CMK (cell line): ENCODE measurements at places on chromosomes 11 and 22.

GRCh38 chr22:50046481-50047245, 11.4 kb downstream of the TTLL8 start:
- DNase-seq, result no peak

DNA sequence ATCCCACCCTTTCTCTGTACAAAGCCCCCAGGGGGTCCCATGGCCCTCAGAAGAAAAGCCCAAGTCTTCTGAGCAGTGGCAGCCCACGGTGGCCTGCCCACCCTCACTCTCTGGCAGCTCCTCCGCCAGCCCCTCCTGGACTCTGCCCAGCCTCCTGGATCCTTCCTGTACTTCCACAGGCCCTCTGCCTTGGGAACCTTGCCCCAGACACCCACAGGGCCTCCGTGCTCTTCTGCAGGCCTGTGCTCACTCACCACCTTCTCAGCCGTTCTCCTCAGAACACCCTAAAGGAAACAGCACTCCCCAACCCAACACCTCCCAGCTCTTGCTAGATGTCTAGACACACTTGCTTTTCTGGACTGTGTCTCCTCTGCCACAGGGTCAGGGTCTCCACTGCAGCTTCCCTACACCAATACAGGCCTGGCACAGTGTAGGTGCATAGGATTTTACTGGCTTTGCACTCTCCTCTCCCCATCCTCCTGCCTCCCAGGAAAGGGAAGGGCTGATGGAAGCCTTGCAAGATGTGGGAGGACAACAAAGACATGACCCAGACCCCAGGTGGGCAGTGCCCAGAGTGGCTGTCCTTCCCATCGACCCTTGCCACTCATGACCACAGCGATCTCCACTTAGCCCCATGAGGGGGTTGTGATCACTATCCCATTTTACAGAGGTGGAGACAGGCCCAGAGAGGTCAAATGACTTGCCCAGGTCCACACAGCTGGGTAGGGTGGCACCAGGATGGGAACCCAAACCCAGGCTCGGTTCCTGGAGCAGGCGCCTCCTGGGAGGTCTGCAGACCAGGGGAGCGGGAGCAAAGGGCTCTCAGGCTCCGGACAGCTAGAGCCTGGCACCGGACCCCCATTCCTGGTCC, 2.0 kb downstream of the SCARF2 start:
- no peak for DNase-seq

DNA sequence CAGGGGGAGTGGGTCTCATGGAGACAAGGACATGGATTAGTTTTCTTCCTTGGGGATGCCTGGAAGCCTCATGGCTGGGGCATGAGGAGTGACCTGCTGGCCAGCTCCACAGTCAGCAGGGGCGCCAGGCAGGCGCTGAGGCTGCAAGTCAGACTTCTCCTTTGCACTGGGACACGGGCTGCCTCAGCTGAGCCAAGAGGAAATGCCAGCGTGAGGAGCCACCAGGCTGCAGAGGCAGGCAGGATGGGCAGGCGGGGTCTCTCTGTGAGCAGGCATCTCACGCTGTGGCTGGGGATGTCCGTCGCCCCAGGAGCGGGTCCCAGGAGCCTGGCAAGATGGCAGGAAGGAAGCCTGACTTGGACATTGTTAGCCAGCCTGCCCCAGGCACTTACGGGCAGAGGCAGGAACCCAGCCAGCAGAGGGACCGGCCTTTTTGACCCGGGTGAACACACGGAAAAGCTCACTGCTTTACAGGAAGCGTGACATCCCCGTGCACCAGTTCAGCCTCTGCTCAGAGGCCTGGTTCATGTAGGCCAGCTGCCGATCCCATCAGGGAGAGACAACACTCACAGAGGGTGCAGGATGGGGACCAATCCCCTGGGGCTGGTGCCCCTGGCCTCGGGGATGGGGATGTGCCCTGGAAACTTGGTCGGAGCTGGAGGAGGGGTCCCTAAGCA, 10.2 kb downstream of the GNB1L start:
- no peak for DNase-seq

- DNase-seq, result no peak
Observed at GRCh38 chr11:44305470-44306051, 4.4 kb downstream of the ALX4 start.

GRCh38 chr11:27423125-27423524, 49.5 kb downstream of the LGR4 start:
- no peak for DNase-seq

DNA sequence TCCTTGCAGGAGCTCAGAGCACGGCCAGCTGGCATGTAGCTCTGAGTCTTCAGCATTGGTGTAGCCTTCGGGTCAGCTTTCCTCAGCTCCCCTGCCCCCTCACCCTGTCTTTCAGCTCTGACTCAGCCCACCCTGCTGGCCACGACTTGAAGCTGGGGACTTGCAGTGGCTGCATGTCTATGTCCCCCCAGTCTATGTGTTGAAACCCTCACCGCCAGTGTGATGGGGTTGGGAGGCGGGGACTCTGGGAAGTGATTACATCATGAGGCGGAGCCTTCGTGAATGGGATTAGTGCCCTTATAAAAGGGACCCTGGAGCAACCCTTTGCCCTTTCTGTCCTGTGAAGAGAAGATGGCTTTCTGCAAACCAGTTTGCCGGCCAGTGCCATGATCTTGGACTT, 111.1 kb downstream of the CTTN start:
- DNase-seq, result no peak

- no peak for DNase-seq
Observed at GRCh38 chr11:95148938-95149337, 59.3 kb downstream of the ENDOD1 start.

GRCh38 chr11:35746356-35747153, 84.0 kb downstream of the TRIM44 start:
- DNase-seq, result no peak

GRCh38 chr22:40314041-40314440, 32.3 kb upstream of the ADSL start:
- DNase-seq, result no peak

DNA sequence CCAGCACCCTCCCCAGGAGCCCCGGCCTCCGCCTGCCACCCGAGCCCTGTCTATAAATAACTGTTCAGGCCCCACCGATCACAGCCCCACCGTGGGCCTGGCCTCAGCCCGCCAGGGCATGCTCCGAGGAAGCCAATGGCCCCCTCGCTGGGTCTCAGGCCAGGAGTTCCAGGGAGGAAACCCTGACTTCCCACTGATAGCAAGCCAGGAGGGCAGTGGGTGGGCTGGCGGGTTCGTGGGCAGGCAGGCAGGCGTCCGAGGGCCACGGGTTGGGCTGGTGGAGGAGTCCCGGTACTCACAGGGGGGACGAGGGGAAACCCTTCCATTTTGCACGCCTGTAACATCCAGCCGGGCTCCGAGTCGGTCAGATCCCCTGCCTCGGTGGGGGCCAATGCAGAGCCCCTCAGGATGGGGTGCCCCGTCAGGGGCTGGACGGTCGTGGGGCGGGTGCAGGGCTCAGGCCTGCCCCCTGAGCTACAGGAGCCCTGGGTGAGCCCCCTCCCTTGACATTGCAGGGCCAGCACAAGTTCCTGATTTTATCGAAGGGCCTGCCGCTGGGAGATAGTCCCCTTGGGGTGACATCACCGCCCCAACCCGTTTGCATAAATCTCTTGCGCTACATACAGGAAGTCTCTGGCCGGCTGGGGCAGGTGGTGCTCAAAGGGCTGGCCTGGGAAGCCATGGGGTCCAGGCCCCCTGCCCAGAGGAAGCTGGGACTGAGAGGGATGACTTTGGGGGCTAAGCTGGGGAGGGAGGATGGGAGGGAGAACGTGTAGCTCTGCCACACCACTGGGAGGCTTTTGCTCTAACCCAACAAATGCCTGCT, at the start of gene SPI1:
Gene SPI1, minus strand, starts transcription at position 538 of the 826 bp plus-strand sequence. Its CDS starts 194 bp downstream, at position 344.
- DNase-seq, result peak; percentile 91

DNA sequence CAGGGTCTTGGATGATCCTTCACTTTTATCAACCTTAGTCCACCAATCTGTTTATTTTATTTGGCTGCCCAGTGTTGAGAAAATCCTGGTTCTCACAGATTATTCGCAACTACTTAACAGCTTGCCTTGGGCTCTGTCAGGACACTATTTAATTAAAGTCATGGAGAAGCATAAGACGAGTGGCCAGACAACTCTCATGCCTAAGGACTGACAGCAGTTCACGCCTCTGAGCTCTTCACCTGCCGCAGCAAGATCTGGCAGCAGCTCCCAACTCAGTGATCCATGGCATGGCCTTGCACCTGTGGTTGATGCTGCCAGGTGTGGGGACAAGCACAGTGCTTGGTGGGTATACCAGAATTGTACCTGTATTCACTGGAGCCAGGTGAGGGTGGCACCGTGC, 37.8 kb downstream of the HIRA start:
- DNase-seq, result no peak

- no peak for DNase-seq
Observed at GRCh38 chr11:10669258-10670033, 24.1 kb downstream of the IRAG1 start.

- DNase-seq, result no peak
Observed at GRCh38 chr11:103547691-103548090, 438.5 kb downstream of the DYNC2H1 start.

GRCh38 chr22:19940536-19941364, 822 bp upstream of the COMT start:
- no peak for DNase-seq

DNA sequence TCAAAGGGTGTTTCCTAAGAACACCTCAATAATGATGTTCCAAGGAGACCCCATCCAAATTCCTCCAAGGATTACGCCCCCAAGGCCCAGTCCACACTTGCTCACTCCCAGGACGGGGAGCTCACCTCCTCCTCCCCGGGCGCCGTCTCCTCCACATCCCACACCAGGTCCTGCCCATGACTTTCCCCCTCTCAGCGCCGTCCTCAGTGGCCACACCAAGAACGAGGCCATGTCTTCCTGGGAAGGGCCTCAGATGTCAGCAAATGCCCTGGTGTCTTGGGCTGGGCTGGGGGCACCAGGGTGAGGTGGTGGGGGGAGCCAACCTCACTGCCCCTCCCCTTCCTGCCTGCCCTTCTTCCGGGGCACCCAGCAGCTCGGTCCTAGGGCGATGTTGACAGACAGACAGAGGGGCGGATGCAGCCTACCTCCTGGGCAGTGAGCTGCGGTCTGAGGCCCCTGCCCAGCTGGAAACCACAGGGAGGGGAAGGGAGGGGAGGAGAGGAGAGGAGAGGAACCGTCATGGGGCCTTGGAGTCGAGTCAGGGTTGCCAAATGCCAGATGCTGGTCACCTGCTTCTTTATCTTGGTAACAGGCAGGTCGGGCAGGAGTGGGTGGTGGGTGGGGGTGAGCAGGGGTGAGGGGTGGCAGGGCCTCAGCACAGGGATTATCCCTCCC, at the start of the genes C11orf21 and TSPAN32:
Gene C11orf21, minus strand, starts transcription at position 288 of the 675 bp plus-strand sequence. Its CDS starts 110 bp downstream, at position 178.
Gene TSPAN32, plus strand, starts transcription at position 383 of the 675 bp plus-strand sequence. Its CDS starts 137 bp downstream, at position 520.
- DNase-seq, result peak; percentile 88

DNA sequence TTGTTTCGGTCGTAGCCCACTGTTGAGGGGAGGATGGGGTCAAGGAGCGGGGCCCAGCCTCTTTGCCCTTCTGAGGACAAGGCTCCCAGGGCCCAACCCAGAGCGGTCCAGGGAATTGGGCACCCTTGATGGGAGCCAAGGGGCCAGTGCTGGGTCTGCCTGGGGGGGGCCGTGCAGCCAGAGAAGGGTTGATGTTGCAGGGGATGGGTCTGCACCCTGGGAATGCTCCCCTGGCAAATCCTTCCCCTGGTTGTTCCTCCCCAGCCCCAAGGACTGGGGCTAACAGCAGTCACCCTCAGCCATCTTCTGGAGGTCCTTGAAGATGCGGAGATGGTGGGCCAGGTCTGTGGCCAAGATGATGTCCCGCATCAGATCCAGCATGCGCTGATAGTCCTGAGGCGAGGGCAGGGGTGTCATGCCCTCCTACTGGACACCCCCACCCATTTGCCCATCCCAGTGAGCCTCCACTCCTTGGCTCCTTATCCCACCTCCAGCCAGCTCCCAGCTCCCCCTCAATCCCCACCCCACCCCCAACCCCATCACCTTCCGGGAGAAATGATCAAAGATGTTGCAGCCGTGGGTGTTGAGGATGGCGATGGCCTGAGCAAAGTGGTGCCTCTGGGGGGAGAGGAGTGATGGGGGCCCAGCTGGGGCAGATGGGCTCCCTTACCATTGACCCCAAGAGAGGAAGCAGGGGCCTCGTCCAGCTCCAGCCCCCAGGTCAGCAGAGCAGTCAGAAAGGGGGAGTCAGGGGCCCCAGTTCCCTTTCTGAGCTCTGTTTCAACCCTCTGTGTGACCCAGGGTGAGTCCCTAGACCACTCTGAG, 95.0 kb downstream of the PDE2A start:
- DNase-seq, result no peak

DNA sequence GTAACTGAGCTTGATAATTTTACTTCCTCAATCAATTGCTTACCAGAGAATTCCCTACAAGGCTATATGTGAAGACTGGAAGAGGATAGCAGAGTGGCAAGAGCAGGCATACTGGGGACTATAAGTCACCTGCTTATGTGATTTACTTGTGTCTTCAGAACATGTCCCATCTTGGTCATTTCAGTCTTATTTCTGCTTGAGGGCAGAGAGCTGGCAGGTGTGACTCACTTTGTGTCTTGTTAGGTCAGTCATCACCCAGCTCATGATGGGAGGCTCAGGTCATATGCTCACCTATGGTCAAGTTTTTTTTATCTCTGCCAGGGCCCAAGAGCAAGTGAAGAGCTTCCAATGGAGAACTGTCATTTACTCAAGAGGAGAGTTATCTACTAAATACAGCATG, 6.2 kb downstream of the SRSF8 start:
- no peak for DNase-seq

DNA sequence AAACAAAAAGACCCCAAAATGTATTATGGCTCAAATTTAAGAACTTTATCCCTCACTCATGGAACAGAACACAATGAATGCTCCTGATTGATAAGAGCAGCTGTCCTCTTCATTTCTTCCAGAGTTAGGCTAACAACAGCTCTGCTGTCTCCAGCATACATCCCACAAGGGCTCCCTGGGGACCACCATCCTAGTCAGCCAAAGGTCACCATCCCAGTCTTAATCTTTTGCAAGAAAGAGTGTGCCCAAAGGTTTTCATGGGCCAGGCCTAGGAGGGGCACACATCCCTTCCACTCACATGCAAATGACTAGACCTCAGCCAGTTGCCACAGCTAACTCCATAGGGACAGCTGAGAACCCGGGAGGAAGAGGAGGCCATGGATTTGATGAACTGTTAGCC, 555.3 kb downstream of the BUD13 start:
- DNase-seq, result no peak

DNA sequence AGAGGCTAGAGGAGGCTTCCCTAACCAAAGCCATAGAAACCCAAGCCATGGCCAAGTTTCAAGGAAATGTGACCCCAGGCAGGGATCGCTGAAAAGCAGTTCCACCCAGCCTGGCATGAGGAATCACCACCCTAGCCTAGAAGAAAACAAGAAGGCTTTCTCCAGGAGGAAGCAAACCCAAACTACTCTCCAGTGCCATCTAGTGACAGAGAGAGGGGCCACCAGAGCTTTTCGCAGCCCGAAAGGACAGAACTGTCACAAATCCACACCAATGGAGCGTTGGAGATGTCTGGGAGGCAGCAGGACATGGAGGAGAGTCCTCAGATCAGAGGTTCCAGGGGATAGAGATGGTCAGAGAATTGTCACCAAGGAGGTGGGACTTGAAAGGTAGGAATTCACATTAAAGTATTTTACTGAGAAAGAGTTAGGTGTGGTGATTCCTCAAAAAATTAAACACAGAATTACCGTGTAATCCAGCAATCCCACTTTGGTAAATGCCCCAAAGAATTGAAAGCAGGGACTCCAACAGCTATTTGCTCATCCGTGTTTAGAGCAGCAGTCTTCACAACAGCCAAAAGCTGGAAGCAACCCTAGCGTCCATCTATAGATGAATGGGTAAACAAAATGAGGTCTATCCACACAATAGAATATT, 67.3 kb upstream of the NUP50 start:
- peak; percentile 5 for DNase-seq
